Activated CD4-positive, alpha-beta memory T cell treated with anti-CD3 and anti-CD28 coated beads, Interleukin-2, amount 10 ng/mL, durations not matched to agents 7 days and 5 days (primary cell): ENCODE measurements at places on chromosomes 6 and 20. TPM values are rescaled to one million over a fixed set of nuclear protein-coding genes. Genes with fewer than 3 reads are reported as not detected.

DNA sequence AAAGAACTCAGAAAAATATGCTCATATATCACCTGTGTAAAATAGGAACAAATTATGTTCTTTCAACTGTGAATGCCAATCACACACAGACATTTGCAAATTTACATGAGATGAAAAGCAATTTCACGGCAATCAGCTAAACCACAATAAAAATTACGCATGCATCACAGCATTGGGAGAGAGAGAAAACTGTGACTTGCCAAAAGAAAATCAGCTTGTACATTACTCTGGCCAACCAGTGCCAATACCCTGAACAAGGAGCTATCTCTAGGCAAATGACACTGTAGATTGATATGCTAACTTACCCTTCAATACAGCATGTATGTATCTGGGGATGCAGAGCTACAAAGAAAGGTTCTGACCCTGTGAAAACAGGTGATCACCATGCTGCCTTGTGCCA is 515.6 kb downstream of the EYS start:
- H3K27ac ChIP-seq = no peak overlapping the region
- H3K4me1 ChIP-seq = no peaks in the 10 kb centered on the region
- no peak overlapping the region for H3K4me3 ChIP-seq
- H3K36me3 ChIP-seq = no peaks in the 10 kb centered on the region
- DNase-seq = no peak

- H3K4me3 ChIP-seq = no peak overlapping the region
- no peak for DNase-seq
- H3K36me3 ChIP-seq = no peaks in the 10 kb centered on the region
- peaks cover 2% of the 10 kb centered on the region for H3K27me3 ChIP-seq
Observed at GRCh38 chr6:97401533-97401932, 118.5 kb upstream of the MMS22L start.

DNA sequence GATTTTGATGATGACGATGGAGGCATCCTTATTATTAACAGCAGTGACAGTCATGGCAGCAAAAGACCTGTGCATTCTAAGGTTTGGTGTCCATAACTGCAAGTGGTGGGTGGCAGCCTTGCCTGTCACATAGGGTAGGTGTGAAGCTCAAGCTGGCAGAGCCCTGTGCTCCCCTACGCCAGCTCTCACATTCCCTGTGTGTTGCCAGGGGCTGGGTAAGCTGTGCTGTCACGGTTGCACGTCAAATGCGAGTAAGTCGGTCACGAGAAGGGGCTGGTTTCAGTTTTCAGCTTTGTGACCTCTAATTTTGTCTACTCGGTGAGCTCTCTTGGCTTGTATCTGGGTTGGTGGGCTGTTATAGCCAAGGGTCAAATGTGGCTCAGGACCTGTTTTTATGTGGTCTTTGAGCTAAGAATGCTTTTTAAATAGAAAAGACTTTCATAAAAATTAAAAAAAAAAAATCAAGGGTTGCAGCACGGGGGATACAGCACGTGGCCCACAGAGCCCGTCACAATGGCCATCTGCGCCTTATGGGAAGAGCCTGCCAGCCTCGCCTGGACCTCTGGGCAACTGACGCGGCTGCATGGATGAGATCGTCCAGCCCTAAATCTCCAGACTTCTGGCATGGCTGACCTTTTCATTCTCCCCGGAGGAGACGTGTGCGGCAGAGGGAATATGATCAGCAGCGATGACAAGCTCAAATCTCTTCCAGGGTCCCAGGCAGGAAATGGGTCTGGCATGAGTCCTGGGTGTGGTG is 148.5 kb downstream of the PHACTR3 start:
- peaks cover 2% of the 10 kb centered on the region for H3K4me1 ChIP-seq
- no peak overlapping the region for H3K4me3 ChIP-seq
- H3K27me3 ChIP-seq = no peaks in the 10 kb centered on the region
- no peak for DNase-seq
- H3K27ac ChIP-seq = no peak overlapping the region

DNA sequence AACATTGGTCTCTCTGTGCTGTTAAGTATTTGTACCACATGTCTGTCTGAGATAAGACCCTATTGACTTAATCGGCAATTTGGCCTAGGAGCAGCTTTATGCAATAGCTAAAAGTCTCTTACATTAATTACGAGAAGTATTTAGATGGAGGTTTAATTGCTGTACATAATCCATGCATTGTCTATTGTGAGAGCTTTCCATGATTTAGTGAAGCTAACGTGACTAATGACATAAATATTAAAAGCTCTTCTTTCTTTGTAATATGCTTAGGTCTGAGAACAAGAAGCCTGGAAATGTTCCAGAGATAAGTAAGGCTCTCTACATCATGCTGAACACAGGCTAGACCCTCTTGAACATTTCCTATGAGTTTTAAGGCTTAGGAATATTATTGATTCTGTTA is 32.7 kb upstream of the FAM83B start:
- DNase-seq = no peak
- no peaks in the 10 kb centered on the region for H3K27me3 ChIP-seq
- no peak overlapping the region for H3K4me3 ChIP-seq
- no peak overlapping the region for H3K27ac ChIP-seq
- H3K36me3 ChIP-seq = no peaks in the 10 kb centered on the region

- DNase-seq = no peak
- no peaks in the 10 kb centered on the region for H3K27me3 ChIP-seq
- H3K4me3 ChIP-seq = no peak overlapping the region
- no peaks in the 10 kb centered on the region for H3K4me1 ChIP-seq
- H3K27ac ChIP-seq = no peak overlapping the region
- no peaks in the 10 kb centered on the region for H3K36me3 ChIP-seq
Observed at GRCh38 chr6:50778696-50779095, 40.0 kb upstream of the TFAP2B start.

DNA sequence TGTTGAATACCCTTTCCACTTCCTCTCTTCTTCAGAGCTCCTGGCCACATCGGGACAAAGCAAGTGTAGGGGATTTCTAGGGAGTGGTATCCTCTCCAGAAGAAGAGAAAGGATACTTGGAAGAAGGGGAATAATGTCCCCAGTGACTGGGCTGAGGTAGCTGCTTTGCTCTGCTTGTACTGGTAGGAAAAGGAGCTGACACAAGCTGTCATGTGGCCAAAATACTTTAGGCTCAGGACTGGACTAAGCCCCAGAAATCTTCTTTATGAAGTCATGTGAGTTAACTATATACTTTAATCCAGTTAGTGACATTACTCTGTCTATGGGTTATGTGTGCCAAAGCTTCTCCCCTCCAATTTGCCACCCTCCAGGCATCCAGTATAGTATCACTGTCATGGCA is 40.5 kb downstream of the AKIRIN2 start:
- H3K27ac ChIP-seq = no peak overlapping the region
- peaks cover 54% of the 10 kb centered on the region for H3K36me3 ChIP-seq
- no peak overlapping the region for H3K4me3 ChIP-seq
- no peaks in the 10 kb centered on the region for H3K27me3 ChIP-seq
- H3K4me1 ChIP-seq = peaks cover 16% of the 10 kb centered on the region

DNA sequence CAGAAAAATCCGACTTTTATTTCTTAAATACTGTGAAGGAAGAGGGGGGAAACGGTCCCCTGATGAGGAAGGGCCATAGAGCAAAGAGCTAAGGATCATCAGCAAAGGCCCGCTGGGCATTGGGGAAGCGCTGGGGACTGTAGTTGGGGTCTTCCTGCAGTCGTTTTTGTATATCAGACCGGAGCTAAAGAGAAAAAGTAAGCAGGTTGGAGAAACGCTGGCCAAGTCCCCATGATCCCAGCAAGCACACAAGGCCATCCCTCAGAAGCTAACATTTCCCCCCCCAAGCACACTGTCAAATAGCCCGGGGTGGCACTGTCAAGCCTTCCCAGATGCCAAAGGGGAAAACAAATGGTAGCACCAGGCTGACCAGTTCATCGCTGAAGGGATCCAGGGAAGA is 13.4 kb downstream of the BAG6 start:
- no peak for DNase-seq
- no peak overlapping the region for H3K4me3 ChIP-seq
- peaks cover 8% of the 10 kb centered on the region for H3K4me1 ChIP-seq
- no peaks in the 10 kb centered on the region for H3K27me3 ChIP-seq

DNA sequence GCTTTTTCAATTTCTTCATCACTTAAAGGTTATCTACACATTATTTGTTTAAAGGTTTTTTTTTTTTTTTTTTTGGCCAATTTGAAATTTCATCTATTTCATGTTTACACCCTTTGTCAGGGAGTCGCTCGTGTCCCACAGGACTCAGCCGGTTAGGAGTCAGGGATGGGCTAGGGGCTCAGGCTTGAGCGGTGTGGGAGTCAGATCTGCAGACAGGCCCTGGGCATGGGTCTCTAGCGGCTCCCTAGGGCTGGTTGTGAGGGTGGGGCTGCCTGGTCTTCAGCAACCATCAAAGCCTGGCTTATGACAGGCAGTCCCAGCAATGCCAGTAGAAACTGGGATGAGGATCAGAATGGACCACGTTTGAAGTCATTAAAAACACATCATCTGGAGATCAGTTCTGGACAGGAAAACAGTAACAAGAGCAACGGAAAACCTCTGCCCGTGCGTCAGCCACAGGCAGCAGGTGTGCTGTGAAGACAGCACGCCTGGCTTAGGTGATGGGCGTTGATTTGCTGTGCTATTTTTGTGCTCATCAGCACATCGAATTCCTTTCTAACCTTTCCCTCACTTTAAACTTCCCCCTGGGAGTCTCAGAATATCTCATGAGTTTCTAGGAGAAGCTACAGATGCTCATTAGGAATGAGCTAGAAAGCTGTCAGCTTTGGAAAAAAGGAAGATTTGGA is 91.3 kb upstream of the MPC1 start:
- H3K27me3 ChIP-seq = no peaks in the 10 kb centered on the region
- H3K4me3 ChIP-seq = no peak overlapping the region
- DNase-seq = no peak
- no peaks in the 10 kb centered on the region for H3K4me1 ChIP-seq

DNA sequence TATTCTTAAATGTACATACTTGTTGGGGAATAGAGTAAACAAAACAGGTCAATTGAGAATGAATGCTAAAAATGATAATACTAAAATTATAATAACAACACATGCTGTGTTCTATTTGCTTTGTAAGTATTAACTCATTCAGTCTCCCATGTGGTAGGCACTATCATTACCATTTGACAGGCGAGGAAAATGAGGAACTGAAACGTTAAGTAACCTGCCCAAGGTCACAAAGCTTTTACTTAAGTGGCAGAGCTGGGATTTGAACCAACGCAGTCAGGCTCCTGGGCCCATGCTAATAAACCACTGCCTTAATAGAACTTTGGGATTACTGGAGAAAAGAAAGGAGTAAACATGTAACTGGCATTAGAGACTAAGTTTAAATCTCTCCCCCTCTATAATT is 3.8 kb downstream of the NSFL1C start:
- peaks cover 8% of the 10 kb centered on the region for H3K27me3 ChIP-seq
- no peak overlapping the region for H3K27ac ChIP-seq
- no peak overlapping the region for H3K4me3 ChIP-seq
- H3K36me3 ChIP-seq = peaks cover 31% of the 10 kb centered on the region

DNA sequence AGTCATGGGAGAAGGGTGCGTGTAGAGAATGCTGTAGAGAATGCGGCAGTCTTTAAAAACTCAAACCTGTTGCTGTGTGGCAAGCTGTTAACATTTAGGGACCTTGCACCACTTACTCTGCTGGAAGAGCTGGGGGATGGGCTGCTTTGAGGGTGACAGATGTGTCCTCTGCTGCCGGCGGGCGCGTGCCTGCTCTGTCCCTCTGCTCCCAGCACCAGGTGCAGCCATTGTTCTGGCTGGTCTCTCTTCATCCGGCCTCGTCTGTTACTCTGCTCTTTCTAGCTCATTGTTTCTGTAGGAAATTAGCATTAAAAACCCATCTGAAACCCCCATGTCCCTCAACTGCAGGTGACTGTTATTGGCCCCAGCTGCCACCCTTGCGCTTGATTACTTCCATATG is 78.5 kb downstream of the CBFA2T2 start:
- H3K27ac ChIP-seq = no peak overlapping the region
- no peak overlapping the region for H3K4me3 ChIP-seq
- peaks cover 8% of the 10 kb centered on the region for H3K4me1 ChIP-seq
- H3K27me3 ChIP-seq = no peaks in the 10 kb centered on the region
- H3K36me3 ChIP-seq = no peaks in the 10 kb centered on the region

DNA sequence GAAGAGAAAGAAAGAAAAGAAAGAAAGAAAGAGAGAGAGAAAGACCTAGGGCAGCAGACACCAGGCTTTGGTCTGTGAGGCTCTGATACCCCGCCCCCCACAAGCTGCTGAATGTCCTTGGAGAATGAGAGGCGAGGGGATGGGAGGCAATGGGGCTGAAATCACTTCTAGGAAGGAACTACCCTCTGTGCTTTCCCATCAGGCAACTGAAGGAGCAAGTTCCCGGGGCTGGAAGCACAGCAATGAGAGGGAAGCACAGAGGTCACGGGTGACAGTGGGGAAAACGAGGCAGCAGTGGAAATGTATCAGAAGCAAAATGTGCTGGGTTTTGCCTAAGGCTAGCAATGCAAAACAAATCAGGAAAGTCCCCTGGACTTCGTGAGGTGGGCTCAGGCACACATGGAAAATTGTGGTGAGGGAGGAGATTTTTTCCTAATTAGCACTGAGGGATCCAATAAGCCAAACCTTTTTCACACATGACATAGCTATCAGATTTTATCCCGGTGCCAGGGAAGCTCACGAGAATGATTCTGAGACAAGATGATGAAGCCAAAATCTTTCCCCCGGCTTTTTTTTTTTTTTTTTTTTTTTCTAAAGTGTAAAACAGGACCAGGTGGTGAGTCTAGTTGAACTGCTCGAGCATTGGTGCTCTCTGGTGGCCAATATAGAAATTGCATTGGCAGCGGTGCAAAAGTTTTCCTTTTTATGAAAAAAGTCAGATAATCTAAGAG is 16.8 kb upstream of the ARFGEF2 start:
- H3K4me3 ChIP-seq = no peak overlapping the region
- peaks cover 28% of the 10 kb centered on the region for H3K4me1 ChIP-seq
- H3K27ac ChIP-seq = no peak overlapping the region
- DNase-seq = peak; percentile 75
- peaks cover 3% of the 10 kb centered on the region for H3K27me3 ChIP-seq

Gene CAGE1
- total RNA-seq = 0.08 TPM

Gene SCUBE3
- total RNA-seq = not detected

Gene BTNL2
- total RNA-seq = not detected

Gene RAB44
- total RNA-seq = 0.25 TPM

Gene NMBR
- not detected for total RNA-seq

Gene NRN1
- total RNA-seq = 3.2 TPM

Gene PARD6B
- 6.2 TPM for total RNA-seq

Gene PSMB8
- 389 TPM for total RNA-seq

Gene USP49
- total RNA-seq = 7.3 TPM

Gene MYL9
- total RNA-seq = 1.1 TPM

Gene ANGPT4
- total RNA-seq = not detected
